ENCODE measurements at places on chromosomes 5 and 9. TPM values are rescaled to one million over a fixed set of nuclear protein-coding genes. Genes with fewer than 3 reads are reported as not detected.

DNA sequence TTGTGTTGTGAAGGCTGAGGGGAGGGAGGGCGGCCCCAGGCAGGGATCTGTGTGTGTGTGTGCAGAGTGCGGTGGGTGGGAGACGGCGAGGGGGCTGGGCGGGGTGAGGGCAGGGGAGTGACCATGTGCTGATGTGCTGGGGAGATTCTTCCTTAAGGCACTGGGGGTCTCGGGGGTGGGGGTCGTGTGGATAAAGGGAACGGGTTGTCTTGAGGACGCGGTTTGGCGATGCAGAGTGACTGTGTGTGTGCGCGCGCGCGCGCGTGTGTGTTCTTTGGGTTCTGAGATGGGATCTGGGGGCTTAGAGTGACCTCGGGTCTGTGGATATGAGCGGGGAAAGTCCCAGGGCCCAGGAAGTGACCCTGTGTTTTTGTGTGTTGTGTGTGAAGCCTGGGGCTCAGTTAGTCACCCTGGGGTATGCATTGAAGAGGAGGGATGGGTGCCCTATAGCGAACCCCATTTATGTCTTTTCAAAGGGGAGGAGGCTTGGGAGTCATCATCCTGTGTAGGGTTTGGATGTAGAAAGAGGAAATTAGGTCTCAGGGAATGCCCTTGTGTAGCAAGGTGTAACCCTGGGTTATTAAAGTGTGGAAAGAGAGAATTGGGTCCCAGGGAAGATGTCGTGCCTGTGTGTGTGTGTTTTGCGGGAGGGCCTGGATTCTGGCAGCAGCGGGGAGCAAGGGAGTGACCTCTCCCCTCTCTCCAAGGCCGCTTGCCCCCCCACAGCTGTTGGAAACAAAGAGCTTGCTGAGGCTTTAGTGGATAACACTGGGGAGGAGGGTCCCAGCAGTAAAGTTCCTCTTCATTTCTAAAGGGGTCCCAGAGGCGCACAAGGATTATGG is 1.4 kb downstream of the TMEFF1 start:
- no peak for DNase-seq

- no peak for DNase-seq
Observed at GRCh38 chr5:7146886-7147285, 249.1 kb upstream of the ADCY2 start.

GRCh38 chr5:121384359-121384758 is 467.3 kb upstream of the FTMT start:
- no peak for DNase-seq

DNA sequence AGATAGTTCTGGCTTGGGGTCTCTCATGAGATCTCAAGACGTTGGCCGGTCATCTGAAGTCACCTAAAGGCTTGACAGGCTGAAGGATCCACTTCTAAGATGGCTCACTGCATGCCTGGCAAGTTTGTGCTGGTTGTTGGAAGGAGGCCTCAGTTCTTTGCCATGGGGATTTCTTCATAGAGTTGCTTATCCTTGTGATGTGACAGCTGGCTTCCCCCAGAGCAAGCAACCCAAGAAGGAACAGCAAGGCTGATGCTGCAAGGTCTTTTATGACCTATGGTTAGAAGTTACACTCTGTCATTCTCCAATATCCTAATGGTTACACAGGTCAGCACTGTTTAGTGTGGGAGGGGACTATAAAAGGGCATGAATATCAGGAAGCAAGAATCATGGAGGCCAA is 20.7 kb upstream of the GRPEL2 start:
- DNase-seq = no peak

DNA sequence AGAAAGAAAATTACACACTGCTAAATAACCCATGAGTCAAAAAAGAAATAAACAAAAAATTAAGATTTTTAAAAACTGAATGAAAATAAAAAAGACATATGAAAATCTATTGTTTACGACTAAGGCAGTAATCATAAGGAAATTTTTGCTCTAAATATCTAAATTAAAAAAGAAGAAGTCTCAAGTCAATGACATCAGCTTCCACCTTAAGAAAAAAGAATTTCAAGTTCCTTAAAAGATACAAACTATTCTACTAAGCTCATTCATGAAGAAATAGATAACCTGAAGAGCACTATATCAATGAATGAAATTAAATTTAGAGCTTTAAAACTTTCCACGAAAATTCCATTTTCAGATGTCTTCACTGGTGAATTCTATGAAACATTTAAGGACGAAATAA is 15.7 kb upstream of the STARD4 start:
- no peak for DNase-seq

DNA sequence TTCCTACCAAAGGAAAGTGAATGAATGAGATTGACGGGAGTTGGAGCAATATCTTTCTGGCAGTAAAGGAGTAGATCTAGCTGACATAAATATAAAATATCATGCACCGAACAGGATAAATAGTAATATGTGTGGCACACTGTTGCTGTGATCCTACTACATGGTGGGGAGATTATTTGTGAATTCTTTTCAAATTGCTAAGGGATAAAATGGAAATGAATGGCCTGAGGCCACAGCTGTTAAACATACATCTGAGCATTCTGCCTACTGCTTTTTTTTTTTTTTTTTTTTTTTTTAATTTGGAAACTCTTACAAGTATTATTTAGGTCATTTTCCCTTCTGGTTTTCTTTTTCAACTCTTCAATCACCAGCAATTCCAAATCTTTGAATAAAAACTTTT is 66.8 kb downstream of the MEF2C start:
- no peak for DNase-seq

DNA sequence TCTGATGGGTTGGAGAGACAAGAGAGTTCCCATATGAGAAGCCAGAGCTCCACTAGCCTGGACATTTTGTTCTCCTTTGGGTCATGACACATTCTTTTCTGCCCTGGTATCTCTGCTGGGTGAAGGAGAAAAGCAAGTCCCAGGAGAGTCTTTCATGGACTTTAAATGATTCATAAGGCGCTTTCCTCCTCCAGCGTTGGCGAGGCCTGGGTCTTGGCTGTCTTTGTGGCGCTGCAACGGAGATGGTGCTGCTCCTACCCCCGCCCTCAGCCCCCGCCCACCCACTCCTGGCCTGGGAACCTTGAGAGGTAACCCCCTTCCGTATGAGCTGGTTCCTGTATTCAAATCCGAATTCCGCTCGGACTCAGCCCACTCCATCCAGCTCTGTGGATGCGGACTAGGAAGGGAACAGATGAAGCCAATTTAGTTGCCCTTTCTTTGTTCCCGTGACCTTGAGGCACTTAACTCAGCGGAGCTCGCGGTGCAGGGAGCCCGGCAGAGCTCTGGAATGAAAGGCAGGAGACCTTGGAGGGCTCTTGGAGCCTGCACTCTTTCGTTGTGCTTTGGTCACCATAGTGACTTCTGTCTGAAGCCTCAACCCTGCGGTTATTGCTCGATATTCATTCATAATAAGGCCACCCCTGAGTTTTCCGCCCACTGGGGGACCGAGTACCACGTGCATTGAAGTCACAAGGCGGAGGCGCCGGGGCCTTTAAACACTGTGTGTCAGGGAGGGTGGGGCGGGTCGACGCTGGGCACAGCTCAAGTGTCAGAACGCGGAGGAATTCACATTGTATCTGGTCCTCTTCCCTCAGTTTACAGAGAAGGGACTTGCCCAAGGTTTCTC is 14.0 kb upstream of the PWWP2A start:
- DNase-seq = peak; percentile 31

GRCh38 chr9:98726735-98727134 is 18.0 kb upstream of the GABBR2 start:
- DNase-seq = peak; percentile 67

GRCh38 chr5:42483472-42484154 is 60.4 kb downstream of the GHR start:
- DNase-seq = peak; percentile 4

- DNase-seq = peak; percentile 92
Observed at GRCh38 chr5:111948092-111948841, 191.3 kb upstream of the NREP start.

- no peak for DNase-seq
Observed at GRCh38 chr9:112162621-112163413, 12.3 kb downstream of the SUSD1 start.

DNA sequence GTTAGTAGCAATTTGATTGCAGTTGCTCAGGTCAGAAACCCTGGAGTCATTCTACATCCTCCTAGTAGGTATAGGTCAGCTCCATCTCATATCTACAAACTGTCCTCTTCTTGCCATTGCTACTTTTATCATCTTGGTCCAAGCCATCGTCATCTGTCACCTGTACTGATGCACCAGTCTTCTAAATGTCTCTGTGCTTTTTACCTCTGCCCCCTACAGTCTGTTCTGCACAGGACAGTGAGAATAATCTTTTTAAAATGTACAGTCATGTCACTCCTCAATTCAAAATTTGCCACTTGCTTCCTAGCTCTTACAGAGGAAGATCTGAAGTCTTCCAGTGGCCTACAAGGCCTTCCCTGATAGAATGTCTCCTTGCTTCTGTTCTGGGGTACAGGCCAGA is 6.8 kb downstream of the NNT start:
- no peak for DNase-seq

- DNase-seq = peak; percentile 34
Observed at GRCh38 chr5:55969956-55970355, 24.8 kb downstream of the IL6ST start.

GRCh38 chr9:125884218-125884595 is 137.0 kb downstream of the PBX3 start:
- no peak for DNase-seq

DNA sequence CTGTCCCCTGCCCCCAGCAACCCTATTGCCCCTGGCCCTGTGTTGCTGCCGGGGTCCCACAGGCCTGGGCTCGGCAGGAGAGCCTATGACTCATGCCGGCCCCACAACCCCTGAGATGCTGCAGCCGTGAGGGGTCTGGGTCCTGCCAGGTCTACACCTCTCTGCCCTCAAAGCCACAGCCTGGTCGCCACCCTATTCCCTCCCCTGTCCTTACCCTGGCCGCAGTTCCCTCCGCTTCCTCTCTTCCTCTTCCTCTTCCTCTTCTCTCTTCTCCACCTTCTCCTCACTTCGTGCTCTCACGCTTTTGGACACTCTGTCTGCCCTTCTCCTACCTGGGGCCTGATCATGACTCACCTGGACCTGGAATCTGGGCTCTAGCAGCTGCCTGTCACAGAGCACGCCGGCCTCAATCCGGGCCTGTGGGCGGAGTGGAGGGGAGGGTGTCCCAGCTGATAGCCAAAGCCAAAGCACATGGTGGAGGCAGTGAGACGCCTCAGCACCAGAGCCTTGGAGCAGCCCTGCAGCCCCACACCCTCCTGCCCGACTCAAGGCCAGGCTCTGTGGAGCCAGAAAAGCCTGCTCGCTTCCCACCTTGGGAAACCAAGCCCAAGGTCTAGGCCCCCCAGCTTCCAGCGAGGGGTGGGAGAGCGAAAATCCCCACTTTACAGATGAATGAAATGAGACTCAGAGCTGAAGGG is 26.8 kb upstream of the CSF1R start:
- DNase-seq = peak; percentile 39

- DNase-seq = no peak
Observed at GRCh38 chr9:130448771-130449603, 4.2 kb downstream of the ASS1 start.

DNA sequence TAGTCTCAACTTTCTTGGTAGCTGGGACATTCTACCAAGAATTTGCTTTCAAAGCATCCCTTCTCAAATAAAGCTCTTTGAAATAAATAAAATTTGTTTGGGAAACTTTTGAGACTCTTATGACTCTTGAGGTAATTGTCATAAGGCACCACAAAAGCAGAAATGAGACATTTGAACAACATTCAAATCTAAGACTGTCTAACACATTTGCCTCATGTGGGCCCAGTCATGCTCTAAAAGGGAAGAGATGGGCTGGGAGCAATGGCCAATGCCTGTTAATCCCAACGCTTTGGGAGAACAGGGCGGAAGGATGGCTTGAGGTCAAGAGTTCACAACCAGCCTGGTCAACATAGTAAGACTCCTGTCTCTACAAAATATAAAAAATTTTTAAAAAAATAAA is 26.4 kb downstream of the SLC31A2 start:
- no peak for DNase-seq

Gene CCIN
- total RNA-seq = 0.43 TPM

Gene EIF4E1B
- total RNA-seq = not detected

Gene SPEF2
- total RNA-seq = 4.3 TPM

Gene PLCXD3
- total RNA-seq = 0.32 TPM

Gene TMEM161B
- total RNA-seq = 18.1 TPM

Gene NDFIP1
- 124 TPM for total RNA-seq

Gene LNPEP
- total RNA-seq = 32.2 TPM

Gene ANKRD20A1
- not detected for total RNA-seq

Measured in fibroblast of villous mesenchyme (primary cell).